GM10248 (cell line): ENCODE measurements at places on chromosomes 6 and 20.

DNA sequence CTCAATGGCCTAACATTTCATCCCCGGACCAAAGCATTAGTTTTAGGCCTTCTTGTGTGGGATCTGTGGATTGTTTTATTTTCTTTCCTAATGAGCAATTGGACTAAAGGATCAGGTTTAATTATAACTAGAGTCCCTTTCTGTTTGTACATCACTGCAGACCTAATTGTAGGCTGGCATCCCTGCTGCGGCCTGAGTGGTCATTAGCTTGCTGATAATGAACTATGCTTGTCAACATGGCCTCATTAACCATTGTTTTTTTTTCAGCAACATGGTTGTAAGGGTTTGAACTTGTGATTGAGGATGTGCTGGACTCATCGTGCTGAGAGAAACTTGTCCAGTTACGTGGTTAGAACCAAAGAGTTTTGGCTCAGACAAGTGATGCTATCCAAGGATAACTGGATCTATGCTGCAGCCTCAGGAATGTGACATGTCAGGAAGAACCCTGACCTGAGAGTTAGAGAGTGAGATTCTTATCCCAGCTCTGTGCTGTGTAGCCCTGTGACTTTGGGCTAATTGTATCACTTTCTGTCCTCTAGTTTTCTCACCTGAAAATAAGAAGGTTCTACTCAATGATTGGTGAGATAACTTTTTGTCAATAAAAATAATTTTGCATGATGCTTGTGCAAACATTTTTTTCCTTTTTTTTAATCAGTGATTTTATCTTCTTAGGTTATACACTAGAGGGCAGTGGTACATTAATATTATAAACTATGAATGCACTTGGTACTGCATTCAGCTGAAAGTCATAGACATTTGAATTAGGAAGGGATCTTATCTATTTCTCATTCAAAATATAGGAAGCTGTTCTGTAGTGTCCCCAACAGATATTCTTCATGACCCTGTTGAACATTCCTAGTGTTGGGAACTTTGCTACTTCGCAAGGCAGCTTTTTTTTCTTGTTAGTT, 140.9 kb downstream of the RNF144B start:
- DNase-seq = no peak

- no peak for DNase-seq
Measured at GRCh38 chr6:75290136-75290945, 5.7 kb upstream of the TMEM30A start.

- DNase-seq = no peak
Measured at GRCh38 chr6:44044154-44044539, 83.1 kb downstream of the MRPL14 start.

- no peak for DNase-seq
Measured at GRCh38 chr6:82260997-82261732, 13.6 kb upstream of the IBTK start.

- no peak for DNase-seq
Measured at GRCh38 chr6:111809264-111809663, 64.0 kb downstream of the FYN start.

- no peak for DNase-seq
Measured at GRCh38 chr20:1533059-1533458, 24.4 kb downstream of the SIRPD start.

- no peak for DNase-seq
Measured at GRCh38 chr6:32075781-32076180, 33.4 kb downstream of the TNXB start.

- DNase-seq = peak; percentile 87
Measured at GRCh38 chr6:31580807-31581433, 1.3 kb downstream of the LTB start.

DNA sequence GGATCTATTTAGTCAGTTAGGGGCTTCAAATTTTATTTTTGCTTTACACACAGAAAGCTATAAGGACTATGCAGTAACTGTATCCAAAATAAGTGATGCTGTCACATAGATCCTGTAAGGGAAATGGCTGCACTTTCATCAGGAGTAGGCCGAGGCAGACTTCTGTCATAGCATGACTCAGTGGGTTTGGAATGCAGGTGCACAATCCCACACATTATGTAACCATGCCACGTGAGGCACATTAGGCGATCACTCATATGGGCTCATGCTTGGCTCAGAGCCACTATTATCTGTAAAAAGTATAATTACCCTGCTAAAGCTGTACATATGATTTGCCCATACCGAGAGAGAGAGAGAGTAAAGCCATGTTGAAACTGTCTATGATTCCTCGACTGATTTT, 1189.4 kb upstream of the EYS start:
- no peak for DNase-seq

DNA sequence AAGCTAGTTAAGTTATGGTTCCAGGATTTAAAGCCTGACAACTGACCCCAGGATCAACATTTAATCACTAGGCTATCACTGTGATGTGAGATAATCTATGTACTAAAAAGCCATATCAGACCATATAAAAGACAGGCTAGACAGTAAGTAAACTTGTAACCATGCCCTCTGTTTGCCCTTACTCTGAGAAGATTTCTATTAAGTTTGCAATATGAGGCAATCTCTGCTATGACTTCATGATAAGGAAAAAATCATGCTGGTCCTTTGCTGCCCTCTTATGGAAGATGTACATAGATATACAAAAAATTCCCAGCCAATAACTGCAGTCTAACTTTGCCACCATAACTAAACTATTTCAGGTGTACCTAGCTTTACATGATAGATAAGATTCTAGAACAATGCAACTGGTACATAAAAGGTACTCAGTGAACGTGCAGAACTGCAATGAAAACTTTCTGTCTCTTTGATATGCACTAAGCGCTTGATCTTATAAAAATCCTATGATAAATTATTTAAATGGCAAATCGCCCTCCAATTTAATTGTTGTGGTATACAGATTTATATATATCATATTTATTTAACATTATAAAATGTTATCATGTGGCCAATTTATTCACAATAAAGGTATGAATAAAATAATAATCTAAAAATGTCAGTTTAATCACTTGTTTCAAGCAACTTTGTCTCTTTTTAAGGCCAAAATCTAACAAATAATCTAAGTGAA, 70.5 kb downstream of the FAM217A start:
- peak; percentile 41 for DNase-seq

GRCh38 chr6:79869184-79869583, 78.2 kb downstream of the ELOVL4 start:
- DNase-seq = no peak

DNA sequence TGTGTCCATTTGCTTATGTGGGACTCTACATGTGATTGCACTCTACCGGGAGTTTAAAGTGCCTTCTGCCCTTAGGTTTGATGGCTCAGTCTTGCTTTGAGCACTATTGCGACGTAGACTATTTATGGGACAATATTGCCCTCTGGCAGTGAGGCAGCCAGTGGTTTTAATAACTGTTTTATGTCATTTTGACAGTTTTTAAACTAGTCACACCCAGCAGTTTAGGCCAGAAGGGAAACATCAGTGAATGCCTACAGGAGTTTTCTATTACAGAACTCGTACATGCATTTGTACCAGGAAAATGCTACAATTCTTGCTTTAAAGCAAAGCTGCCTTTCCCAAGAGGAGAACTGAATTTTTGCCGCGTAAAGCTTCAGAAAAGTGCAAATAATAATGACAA, 813.7 kb downstream of the KIF16B start:
- no peak for DNase-seq

DNA sequence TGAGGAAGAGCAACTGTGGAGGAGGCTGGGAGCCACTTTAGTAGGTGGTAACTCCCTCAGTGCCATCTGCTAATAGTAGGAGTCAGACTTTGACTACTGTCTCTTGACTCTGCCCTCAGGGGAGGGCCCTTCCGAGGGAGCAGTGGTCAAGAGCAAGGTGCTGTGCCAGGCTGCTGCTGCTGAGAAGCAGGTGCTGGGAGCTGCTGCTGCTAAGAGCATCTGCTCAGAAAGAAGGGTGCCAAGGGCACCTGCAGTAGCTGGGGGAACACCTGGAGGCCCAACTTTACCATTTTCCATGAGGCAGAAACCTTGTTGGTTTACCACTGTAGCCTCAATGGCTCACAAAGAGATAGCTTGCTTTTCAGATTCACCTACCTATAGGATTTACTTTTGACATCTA, 18.5 kb downstream of the GGTLC1 start:
- no peak for DNase-seq

DNA sequence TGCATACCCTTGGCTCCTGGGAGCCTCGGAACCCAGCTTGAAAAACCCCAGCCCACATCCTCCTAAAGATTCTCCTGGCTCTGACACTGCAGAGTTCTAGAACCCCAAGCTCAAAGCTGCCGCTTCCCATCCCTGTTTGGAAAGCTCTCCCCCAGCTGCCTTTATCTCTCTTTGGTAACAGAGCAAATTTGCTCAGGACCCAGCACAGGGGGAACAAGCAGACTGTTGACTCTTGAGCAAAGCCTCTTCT, 38.9 kb downstream of the HNF4A start:
- no peak for DNase-seq

- DNase-seq = no peak
Measured at GRCh38 chr6:45702849-45703739, 312.6 kb downstream of the CLIC5 start.

DNA sequence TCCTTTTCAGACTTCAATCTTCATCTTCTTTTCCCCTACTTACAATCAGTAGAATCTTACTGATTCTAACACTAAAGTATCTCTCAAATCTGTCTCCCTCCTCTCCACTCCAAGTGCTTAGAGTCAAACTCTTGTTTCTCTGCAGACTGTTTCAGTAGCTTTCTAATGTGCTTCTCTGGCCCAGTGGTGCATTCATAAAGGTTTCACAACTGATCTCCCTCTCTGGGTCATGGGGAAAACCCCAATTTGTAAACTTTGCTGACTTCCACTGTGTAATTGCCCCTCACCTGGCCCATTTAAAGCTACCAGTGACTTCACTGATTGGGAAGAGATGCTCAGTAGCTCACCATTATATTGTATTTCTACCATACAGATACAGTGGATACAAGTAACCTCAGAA, 183.6 kb downstream of the FAXC start:
- no peak for DNase-seq

DNA sequence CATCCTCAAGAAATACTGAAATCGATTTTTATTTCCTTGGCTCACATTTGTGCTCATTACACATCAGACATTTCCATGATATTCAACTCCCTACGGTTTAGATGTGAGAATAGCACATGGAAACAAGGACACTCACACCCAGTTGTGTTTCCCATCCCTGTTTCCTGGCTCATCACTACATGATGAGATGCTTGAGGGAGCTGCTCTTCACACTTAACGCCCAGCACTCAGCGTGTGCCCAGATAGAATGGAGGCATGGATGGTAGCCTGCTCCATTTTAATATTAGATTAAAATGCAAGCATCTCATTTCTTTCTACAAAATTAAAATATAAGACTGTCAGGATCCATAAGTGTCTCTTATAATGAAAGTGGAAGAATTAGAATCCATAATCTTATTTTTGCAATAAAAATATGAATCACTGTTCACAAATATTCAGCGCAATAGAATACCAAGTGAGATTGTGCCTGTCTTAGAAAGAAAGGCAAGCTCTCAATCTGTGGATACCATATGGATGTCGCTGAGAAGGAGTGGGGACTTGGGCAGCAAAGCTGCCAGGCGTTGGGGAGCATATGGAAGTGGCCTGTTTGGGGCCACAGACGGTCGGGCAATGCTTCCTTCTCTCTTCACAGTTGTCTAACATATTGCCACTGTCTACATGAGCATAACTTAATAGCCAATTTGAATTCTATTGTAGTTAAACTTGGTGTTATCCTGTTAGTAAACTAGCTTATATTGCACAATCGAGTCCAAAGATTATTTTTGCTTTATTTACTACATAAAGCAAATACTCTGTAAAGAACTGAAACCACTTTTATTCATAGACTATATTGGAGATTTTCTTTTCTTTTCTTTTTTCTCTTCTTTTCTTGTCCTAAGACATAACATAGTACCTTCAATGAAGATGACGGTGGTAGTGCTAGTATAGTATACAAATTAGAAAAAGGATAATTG, 206.8 kb upstream of the QKI start:
- DNase-seq = no peak

DNA sequence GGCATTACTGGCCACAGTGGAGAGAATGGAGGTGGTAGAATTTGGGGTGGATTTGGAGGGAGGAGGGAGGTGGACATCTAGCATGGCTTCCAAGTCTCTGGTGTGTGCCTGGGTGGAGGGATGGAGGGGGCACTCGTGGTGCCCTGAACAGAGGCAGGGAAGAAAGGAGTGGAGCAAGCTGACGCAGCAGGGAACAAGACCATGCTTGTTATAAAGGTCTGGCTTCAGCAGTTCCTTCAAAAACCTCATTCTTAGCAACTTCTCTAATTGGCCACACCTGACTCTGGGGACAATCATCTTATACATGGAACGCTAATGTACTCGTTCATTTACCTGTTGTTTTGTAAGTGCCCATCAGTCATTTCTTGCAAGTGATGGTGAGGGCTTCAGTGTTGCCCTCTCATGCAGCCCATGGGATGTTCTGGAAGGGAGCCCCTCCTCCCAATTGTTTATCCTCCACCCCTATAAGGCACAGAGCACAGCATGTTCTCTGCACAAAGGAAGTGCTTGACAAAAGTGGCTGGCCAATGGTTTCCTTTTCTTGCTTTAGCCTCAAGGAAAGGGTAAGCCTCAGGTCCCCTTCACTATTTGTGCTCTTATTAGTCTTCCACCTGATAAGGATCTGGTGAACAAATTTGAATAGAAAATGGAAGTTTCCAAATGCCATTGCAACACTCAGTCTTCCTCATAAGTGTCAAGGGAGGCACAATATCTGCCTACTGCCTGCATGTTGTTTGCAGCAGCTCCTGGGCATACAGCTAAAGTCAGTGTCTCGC, 39.3 kb downstream of the GFOD1 start:
- no peak for DNase-seq
